Fibroblast of skin of right biceps (primary cell): ENCODE measurements at places on chromosomes 2 and 18.

GRCh38 chr2:10493634-10494281 lies 45.6 kb upstream of the ODC1 start:
- peak; percentile 21 for DNase-seq

DNA sequence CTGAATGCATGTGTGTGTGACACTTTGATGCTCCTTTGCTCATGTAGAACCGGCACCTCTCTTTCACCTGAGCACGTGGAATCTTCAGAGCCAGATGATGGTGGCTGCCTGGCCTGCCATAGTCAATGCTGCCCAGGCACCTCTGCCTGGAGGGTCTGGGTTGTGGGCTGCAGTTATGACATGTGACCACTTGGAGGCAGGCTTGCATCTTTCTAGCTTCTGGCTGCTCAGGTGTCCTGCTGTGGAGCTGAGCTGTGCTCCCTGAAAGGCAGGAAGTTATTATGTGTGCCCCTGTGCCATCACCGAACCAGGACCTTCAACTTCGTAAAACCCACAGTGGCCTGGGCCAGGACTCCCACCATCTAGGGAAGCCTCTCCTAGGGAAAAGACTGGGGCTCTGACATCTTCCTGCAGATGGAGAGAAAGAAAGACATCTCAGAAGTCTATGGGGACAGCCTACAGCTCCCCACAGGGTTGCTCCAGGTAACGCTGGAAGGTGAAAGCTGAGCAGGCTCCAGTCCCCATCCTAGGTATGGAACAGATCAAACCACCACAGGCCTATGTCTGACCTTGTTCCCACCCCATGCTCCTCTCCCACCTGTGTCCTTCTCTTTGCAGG lies 30.2 kb downstream of the PSD4 start:
- DNase-seq: peak; percentile 63

- peak; percentile 93 for DNase-seq
Observed at GRCh38 chr2:168545439-168546082, 89.5 kb downstream of the CERS6 start.

DNA sequence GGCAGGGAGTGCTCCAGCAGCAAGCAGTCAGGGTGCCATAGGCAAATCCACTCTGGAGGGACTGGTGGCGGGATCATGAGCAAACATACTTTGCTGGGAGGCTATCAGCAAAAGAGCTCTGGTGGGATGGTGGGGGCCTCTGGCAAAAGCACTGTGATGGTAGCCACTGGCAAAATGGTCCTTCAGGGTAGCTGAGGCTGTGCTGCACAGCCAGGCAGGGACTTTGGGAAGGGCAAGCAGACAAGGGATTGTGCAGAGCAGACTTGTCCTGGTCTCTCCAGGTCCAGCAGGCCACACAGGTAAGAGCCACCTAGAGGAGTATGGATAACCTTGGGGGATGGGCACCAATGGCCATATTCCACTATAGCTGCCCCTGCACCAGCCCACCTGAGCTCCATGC lies 129.4 kb upstream of the OTOS start:
- DNase-seq: no peak

- peak; percentile 79 for DNase-seq
Observed at GRCh38 chr2:191318729-191319078, 73.5 kb downstream of the MYO1B start.

- no peak for DNase-seq
Observed at GRCh38 chr18:31258789-31259188, 59.2 kb upstream of the DSG1 start.

DNA sequence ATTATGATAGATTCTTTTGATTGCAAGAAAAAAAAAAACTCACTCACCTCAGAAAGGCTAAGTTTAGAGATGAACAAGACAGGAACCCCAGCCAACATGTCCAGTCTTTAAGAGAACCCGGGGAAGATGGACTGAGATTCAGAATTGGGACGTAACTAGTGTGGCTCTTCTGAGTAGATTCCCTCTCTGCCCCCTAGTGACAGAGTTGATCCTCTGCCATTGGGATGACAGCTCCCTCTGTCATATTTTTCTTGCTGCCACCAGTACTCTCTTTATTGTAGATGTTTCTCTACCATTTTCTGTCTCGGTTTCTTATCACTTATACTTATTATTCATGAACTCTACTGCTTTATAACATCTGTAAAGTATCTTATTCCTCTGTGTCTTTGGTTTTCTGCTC lies 77.7 kb downstream of the GULP1 start:
- peak; percentile 53 for DNase-seq

GRCh38 chr2:19299522-19299921 lies 58.9 kb downstream of the OSR1 start:
- DNase-seq: no peak

DNA sequence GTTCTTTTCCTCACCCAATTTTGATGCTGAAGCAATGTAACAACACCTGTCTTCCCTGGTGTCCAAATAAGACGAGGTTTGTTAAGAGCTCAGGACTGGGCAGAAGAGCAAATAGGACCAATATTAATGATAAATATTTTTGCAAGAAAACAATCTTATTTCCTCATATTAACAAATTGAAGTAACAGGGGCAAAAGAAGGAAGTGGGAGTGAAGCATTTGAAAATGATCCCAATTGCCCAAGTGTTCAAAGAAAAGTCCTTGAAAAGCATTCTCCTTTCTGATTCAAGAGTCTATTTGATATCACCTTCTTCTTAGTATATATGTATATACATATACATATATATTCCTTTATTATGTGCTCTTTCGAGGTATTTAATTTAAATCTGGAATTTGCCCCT lies 418.8 kb downstream of the ARHGAP15 start:
- no peak for DNase-seq

GRCh38 chr2:31335921-31336585 lies 78.5 kb downstream of the XDH start:
- peak; percentile 88 for DNase-seq

- peak; percentile 48 for DNase-seq
Observed at GRCh38 chr18:13813271-13813849, 10.6 kb upstream of the MC5R start.

DNA sequence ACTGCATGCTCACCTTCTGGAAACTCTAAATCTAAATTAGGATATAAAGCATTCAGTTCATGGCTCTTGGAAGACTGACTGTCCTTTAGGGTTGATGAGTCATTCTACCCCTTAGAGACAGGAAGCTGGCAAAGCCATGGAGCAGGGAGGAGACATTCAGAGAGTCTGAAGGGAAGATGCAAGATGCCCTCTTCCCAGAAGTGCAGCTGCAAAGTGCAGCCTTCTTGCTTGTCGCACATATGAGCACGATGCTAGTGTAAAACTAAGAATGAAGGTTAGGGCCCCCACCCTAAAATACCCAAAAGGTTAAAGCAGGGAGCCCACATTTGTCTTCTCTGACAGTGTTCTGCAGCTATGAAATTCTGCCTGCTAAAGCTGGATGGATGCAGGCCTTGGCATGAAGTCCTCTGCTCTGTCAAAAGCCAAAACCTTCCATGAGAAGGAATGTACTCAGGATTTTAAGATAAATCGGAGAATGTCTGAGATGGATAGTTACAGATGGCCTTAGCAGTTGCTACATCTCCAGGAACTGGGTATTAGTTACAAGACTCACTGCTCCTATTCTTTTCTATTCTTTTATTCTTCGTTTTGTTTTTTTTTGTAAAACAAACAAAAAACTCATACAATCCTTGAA lies 89.7 kb downstream of the POLE4 start:
- DNase-seq: peak; percentile 83

DNA sequence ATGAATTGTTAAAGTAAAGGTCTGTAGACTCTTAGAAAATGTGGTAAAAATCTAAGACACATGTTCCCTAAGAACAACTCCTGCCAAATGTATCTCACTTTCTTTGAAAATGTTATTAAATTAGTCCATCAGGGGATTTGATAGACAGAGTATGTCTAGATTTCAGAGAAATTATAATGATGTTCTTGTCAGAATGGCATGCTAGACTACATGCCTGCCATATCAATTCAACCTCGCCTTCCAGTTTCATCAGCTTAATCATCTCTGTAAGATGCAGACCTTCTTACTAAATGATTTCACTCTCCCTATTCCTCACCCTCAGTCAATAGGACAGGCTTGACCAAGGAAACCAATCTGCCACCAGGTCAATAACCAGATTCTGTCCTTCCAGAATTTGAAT lies 368.4 kb downstream of the TXNL1 start:
- peak; percentile 45 for DNase-seq

GRCh38 chr18:42334931-42335330 lies 379.9 kb downstream of the PIK3C3 start:
- no peak for DNase-seq

DNA sequence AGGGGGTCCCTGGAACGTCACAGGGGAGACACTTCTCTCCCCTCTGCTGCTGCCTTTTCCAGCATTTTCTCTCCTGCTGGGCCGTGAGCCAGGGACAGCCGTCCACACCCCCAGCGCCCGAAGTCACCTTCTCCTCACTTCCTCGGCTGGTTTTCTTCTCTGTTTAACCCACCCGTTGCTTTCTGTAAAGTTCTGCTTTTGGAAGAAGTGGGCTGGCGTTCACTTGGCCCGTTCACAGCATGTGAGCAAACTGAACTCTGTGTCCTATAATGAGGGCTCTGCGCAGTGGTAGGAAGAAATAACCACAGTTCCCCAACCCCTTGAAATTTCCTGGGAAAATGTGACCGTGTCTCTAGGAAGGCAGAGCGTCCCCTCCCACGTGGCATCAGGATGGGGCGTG lies 187.0 kb upstream of the HDAC4 start:
- DNase-seq: no peak

DNA sequence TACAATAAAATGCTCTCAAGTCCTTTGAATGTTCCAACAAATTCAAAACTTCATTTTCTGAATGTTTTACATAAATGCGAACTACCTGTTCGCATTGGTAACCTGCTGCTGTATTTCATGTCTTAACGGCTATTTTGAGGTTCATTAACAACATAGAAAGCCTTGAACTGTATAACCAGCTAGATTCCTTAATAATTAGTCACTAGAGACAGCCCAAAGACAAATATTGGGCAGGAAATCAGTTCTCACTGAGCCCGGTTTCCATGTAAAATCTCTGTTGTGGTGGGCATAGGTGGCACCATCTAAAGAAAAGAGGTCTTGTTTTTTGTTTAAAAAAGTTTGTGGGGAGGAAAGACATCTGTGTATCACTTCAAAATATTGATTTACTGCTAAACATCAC lies 29.2 kb downstream of the PDIA6 start:
- DNase-seq: no peak

- peak; percentile 56 for DNase-seq
Observed at GRCh38 chr2:168119515-168120141, 127.8 kb downstream of the STK39 start.

GRCh38 chr18:70376914-70377258 lies 88.0 kb downstream of the SOCS6 start:
- no peak for DNase-seq

DNA sequence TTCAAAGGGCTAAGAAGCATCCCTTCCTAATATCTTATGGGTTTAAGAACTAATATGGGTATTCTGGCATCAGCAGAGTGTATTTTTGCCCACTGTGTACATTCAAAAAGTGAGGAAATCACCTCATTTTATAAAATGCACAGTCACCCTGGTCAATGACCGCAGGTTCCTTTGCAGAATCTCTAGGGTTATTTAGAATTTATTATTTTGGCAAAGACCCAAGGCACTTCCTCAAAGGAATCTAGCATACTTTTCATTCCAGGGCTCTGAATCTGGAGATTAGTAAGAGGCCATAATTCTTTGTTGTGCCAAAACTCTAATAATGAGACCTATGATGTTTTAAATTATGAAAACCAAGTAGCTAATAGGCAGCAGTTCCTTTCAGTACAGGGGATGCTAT lies 27.2 kb upstream of the CDH2 start:
- peak; percentile 94 for DNase-seq

DNA sequence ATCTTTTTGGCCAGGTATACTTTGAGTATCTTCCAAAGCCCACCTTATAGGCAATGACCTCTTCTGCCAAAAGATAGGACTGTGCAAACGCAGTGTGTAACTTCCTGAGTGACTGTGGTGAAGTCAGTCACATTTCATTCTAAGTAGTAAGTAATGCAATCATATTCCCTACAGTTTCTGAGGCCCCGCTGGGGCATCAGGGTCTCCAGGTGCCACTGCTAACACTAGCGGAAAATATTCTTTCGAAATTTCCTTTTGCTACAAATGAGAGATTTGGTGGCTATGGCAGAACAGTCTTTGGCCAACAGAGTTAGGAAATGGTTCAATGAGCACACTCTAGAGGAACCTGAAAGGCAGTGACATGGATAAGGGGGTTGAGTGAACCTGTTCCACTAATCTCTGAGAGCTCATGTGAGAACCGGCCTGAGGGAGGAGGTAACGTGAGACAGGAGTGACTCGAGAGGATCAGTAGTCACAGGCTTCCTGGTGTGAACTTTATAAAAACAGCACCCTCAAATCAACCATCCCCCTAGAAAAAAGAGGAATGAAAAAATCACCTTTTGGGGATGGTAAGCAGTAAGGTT lies 102.6 kb upstream of the LPIN2 start:
- DNase-seq: no peak

DNA sequence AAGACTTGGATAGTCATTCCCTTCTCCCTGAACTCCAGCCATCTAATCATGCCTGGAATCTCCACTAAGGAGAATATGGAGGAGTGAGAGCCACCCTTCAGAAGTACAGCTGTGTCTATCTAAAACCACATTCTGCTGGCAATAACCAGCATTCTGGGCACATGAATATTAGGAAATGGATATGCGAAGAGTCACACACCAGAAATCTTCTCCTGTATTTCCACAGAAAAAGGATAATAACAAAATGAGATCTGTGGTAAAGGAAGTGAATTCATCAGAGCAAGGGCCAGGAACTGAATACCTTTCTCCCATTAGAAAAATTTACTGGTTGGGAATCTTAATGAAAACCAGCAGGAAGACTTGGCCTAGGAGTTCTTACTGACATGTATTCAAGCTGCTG lies 218.8 kb downstream of the SCG2 start:
- peak; percentile 86 for DNase-seq

DNA sequence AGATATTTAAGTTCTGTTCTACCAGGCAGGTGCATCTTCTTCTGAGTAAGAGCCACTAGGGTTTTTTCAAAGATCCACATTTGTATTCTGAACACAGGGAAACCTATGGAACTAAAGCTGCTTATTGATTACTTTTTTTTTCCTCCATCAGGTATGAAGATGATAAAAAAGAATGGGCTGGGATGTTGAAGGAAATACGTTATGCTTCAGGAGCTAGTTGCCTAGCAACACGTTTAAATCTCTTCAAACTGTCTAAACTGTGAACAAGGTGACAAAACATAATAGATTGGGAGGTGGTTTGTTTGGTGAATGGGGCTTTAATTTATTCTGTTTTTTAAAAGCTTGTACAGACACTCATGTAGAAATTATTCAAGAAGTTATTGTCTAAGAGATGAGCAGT lies 15.9 kb downstream of the KLHL41 start:
- DNase-seq: no peak

GRCh38 chr2:12424219-12424618 lies 292.5 kb upstream of the TRIB2 start:
- DNase-seq: no peak

DNA sequence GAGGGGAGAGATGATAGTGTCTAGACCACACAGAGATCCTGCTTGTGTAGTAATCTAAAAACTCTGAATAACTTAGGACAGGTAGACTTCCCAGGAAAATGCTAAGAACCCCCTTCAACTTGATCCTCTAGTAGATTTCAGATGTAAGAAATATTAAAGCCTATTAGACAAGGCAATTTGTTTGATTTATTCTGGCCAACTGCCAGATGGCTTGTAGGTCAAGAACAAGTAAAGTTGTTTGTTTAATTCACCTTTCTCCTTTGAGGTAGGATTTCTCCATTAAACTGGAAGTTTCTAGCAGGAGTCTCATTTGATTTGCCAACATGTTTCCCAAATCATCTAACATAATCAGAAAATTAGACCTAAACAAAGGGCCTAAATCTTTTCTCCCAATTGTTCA lies 48.6 kb downstream of the SH3RF3 start:
- no peak for DNase-seq
